ENCODE measurements at places on chromosomes 12 and 14.
A peak's percentile ranks its signal among the peaks of the same experiment; 100 is the strongest.

GRCh38 chr12:4153343-4153892 lies 120.1 kb upstream of the CCND2 start:
- no peak for DNase-seq

- DNase-seq = no peak
Measured at GRCh38 chr12:86727160-86727559, 471.0 kb upstream of the MGAT4C start.

DNA sequence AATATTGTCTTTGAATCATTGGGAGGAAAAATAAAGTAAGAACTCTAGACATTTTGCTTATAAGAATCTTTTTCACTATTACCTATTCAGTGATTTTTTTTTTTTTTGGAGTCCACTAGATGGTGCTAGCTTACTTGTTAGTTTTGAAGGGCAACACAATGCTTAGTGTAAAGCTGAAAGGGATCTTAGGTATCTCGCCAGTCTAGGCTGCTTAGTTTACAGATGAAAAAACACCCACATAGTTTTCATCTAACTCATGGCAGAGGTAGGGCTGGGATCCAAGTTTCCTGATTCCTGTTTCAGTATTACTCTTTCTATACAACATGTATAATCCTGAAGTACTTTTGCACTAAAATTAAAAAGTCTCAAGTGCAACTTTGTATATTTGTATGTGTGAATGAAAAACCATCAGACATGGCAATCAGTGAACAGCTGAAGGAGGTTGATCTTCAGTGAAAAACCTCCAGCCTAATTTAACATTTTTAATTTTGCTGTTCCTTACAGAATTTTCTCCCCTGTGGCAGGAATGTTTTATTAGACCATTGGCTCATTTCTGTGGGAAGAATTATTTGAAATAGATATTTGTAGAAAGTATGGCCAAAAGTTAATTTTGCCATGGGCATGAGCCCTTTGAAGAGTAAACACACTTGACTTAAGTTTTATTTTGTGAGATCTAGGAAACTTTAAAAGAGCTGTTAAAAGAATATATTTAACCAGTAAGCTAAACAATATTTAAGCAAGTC lies 40.7 kb downstream of the LRRIQ1 start:
- DNase-seq = no peak

DNA sequence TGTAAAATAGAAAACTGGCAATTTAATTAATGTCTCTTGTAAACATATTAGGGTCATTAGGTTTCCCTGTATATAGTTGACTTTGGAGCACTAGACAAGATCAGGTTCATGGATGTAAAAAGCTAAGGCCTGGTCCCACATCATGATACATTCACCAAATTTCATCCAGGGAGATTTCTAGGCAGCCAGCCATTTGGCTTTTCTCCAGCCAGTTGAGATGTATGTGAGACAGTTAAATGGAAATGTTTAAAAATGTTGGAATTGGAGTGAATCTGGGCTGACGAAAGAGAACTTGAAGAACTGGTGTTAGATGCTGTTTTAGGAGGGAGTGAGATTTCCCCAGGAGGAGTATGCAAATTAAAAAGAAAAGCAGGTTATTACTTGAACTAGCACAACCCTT lies 41.8 kb upstream of the CLEC14A start:
- DNase-seq = no peak

GRCh38 chr14:102096569-102097188 lies 9.8 kb upstream of the HSP90AA1 start:
- DNase-seq = peak; percentile 37

DNA sequence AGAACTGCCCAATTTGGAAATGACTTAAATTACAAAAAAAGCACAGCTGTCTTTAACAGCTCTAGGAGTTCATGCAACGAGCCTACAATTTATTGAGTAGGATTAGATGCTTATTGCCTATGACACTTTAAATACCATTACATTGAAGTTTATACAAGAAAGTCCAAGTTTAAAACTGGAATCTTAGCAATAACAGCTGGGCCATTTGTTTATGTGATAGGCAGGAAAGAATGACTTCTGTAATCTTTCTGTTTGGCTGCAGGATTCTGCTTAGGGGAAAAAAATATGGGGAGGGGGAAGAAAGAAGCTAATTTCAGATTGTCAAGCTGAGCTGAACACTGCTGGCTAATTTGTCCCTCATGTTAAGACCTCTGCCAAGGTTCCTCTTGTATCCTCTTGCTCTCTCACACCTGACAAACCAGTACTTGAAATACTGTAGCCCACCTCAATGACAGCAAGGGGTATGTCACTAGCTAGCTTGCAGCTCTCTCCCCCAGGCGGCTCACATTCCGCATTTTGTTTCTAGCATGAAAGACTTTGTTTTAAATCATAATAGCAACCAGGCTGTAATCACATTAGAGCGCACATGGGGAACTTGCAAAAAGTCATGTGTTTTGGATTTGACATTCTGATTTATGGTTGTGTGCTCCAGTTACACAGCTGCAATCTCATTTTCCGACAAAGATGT lies 384.8 kb downstream of the BMP4 start:
- DNase-seq = no peak

- DNase-seq = no peak
Measured at GRCh38 chr12:54328595-54329337, 3.8 kb downstream of the COPZ1 start.

DNA sequence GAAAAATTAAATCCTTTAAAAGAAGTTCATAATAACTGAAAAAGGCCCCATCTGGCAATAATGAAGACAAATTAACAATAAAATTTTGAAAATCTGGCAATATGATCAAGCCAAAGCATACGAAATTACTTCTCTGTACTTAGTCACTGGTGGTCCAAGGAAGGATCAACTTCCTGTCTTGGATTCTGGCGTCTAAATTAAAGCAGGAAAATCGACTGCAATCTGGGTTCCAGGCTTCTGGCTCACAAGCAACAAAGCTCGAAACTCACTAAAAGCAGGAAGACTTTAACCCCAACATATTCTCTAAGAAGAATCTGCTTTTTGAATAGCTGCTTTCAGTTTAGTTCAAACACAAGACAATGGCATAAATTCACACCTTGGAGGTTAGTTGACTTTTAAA lies 49.7 kb downstream of the LRIG3 start:
- no peak for DNase-seq

- no peak for DNase-seq
Measured at GRCh38 chr12:49017891-49018260, 700 bp downstream of the PRKAG1 start.

DNA sequence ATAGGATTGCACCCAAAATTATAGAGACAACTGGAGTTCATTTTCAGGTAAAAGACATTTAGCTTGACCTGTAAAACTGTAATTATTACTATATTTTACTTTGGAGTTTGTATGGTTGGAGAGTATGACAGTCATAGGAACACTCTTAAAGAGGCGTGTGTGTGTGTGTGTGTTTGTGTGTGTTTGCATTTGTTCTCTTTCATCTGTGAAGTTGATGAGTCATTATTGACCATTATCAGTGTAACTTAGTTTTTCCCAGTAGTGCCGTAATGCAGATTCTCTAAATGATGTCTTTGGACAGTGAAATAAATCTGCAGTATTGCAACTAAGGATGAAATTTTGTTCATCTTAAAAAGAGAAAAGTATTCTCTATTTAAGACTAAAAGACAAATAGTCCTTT lies 13.0 kb downstream of the WASHC4 start:
- no peak for DNase-seq

DNA sequence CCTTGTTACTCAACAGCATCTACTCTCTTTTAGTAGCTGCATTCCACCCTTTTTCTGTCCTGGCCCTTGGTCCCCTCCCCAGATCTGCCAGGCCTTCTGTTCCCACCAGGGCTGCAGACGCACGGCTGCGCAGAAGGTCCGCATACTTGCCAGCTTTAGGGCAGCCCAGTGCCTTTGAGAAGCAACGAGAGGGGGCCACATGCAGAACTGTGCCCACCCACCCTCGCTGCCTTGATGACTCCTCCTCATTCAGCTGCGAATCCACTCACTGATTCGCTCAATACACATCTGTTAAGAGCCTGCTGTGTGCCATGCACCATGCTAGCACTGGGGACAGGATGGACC lies 39.2 kb downstream of the PRIMA1 start:
- no peak for DNase-seq

DNA sequence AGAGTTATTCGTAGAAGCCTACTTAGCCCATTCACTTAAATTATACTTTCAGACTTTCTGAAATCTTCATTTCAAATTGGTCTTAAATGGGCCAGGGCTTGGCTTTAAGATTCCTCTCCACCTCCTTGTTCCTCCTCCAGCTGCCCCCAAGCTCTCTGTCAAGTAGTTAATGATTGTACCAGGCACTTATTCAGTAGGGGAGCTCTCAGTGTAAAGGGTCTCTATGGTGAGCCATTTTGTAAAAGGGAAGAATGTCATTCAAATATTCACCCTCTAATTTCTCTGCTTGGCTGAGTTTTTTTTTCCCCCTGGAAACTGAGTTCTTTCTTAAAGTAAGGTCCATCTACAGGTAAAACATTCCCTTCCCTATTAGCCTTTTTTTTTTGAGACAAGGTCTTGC lies 96.6 kb downstream of the SUDS3 start:
- DNase-seq = no peak

DNA sequence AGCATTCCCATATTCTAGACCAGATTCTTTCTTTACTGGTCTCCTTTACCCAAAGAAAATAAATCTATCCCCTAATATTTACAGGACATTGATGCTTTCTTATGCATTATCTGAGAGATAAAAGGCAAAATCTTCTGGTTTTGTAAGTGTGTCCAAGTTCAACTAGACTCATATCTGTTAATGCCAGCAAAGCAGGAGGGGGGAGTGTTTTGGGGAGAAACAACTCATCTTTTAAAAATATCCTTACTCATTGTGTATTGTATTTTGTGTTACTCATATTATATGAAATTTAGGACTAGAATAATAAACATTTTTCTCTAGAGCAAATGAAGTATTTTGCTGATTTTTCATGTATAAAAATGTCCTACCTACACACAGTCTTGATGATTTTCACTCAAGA lies 54.8 kb downstream of the SAMD4A start:
- DNase-seq = no peak

GRCh38 chr14:62133776-62134550 lies 371.7 kb downstream of the SNAPC1 start:
- no peak for DNase-seq

DNA sequence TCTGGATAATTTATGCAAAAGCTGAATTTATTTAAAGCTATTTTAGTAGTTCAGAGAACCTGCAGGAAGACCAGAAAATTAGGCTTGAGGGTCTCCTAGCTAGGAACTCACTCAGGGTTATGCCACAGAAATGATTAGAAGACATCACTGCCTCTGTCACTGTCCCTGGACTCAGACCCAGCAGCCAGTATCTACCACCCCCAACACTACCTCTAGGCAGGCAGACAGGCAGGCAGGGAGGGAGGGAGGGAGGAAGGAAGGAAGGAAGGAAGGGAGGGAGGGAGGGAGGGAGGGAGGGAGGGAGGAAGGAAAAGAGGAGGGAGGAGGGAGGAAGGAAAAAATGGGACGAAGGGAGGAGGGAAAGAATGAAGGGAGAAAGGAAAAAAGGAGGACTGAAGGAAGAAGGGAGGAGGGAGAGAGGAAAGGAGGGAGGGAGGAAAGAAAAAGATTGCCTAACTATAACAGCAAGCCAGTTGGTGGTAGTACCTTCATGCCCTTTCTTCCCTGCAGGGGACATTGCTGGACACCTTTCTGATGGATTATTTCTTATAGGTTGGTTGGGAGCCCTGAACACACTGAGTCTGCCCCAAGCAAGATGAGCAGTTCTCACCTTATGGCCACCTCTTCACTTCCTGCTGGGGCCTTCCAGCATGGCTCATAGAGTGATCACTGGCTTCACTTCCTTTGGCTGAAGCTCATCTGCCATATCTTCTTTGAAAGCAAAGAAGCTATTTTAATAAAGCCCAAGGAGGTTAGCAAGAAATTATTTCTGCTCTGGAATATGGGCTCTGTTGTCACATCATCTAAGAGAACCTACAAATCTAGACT lies 49.7 kb downstream of the KICS2 start:
- DNase-seq = no peak

- no peak for DNase-seq
Measured at GRCh38 chr12:49705479-49706134, 1.6 kb downstream of the FMNL3 start.

- no peak for DNase-seq
Measured at GRCh38 chr14:99001241-99001640, 270.8 kb downstream of the BCL11B start.

GRCh38 chr12:128312661-128313060 lies 45.7 kb downstream of the TMEM132C start:
- no peak for DNase-seq

DNA sequence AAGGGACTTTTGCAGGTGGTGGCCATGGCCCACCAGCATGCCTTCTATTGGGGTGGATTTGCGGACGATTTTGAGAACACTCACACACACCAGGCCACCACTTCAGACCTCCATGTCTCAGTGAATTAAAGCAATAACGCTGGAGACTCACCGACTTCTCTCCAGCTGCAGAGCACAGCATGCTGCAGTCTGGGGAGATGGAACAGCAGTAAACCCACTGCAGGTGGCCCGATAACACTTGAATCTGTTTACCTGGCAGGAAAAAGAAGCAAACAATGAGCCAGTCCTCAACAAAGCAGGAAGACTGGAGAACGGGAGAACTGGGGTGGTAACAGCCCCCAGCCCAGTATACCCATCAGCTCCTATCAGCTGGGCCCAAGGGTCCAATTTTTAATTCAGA lies 21.6 kb downstream of the RFC5 start:
- DNase-seq = no peak

GRCh38 chr12:43805149-43805859 lies 813 bp downstream of the TWF1 start:
- DNase-seq = no peak

GRCh38 chr12:46774322-46774633 lies 51.5 kb downstream of the SLC38A4 start:
- no peak for DNase-seq

DNA sequence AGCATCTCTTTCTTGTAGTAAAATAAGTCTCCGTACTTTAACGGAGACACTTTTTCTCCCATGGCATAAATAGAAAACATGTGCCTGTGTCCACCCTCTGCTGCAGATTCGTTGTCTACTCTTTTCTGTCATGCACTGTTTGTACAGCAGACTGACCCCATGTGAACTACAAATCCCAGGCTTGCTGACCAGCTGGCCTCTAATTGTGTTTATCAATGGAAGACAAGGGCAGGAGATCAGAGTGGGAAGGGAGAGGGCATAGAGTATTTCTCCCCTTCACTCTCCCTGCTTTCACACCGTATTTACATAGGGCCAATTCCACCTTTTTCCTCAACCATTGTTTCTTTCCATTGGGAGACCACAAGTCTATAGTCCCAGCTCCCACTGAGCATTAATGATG lies 31.0 kb upstream of the TMTC2 start:
- DNase-seq = no peak

- no peak for DNase-seq
Measured at GRCh38 chr12:14886271-14886670, 617 bp upstream of the MGP start.

DNA sequence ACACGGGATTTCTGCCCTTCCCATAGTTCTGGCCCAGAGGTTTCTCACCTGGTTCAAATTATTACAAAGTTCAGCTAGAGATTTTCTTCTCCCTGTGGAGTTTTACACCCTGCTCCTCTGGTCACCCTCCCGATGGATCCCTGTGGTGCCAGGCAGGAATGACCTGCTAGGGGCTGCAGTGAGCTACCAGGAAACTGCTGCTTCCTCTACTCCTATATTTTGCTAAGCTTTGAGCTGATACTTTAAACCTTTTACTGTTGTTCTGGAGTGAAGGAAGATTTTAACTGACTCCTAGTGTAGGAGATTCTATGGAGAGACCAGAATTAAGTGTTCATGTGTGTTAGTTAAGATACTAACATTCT lies 30.4 kb upstream of the LRIG3 start:
- no peak for DNase-seq

GRCh38 chr14:44657696-44658388 lies 150.8 kb upstream of the FSCB start:
- DNase-seq = no peak

GRCh38 chr12:119686355-119686754 lies 18.4 kb downstream of the PRKAB1 start:
- no peak for DNase-seq

Measured in stimulated activated CD8-positive, alpha-beta memory T cell treated with anti-CD3 and anti-CD28 coated beads, Interleukin-15, amount 100 ng/mL, for 24 hours (primary cell).